ENCODE measurements at places on chromosomes 4 and X. TPM values are rescaled to one million over a fixed set of nuclear protein-coding genes. Genes with fewer than 3 reads are reported as not detected.

The MAB21L2 gene
- not detected for total RNA-seq

The CXCL11 gene
- total RNA-seq, result not detected

The MAOB gene
- total RNA-seq, result 10.3 TPM

The CXCL1 gene
- total RNA-seq, result not detected

The HSD17B13 gene
- 0.16 TPM for total RNA-seq

The KLB gene
- total RNA-seq, result not detected

The ADH1C gene
- total RNA-seq, result not detected

The TDO2 gene
- not detected for total RNA-seq

The PABPC1L2B gene
- total RNA-seq, result not detected

The SORBS2 gene
- total RNA-seq, result not detected

The FIP1L1 gene
- total RNA-seq, result 99.2 TPM

The APELA gene
- not detected for total RNA-seq

The KDR gene
- not detected for total RNA-seq

The IL13RA1 gene
- total RNA-seq, result 0.46 TPM

The PARM1 gene
- total RNA-seq, result not detected

The KCND1 gene
- 3.3 TPM for total RNA-seq

The POF1B gene
- total RNA-seq, result 0.16 TPM

The TENM3 gene
- 0.05 TPM for total RNA-seq

The CASP6 gene
- 26.7 TPM for total RNA-seq

The NDNF gene
- total RNA-seq, result 0.78 TPM

The DCAF4L1 gene
- total RNA-seq, result 0.18 TPM

The N4BP2 gene
- 23.8 TPM for total RNA-seq

The ANXA3 gene
- not detected for total RNA-seq

The TLL1 gene
- not detected for total RNA-seq

The ABCG2 gene
- total RNA-seq, result 0.89 TPM

The PITX2 gene
- total RNA-seq, result not detected

The IQCM gene
- total RNA-seq, result not detected

The HTN3 gene
- total RNA-seq, result not detected

The EGF gene
- total RNA-seq, result not detected

The GCNA gene
- 3.5 TPM for total RNA-seq

The VEGFC gene
- 0.11 TPM for total RNA-seq

The CCNB3 gene
- total RNA-seq, result 1.3 TPM

The SMIM10L2A gene
- 0.21 TPM for total RNA-seq
